Activated CD4-positive, alpha-beta T cell treated with anti-CD3 and anti-CD28 coated beads, Interleukin-2, amount 10 ng/mL, durations not matched to agents 24 days and 14 days (primary cell): ENCODE measurements at places on chromosomes 16 and 17. TPM values are rescaled to one million over a fixed set of nuclear protein-coding genes. Genes with fewer than 3 reads are reported as not detected.

DNA sequence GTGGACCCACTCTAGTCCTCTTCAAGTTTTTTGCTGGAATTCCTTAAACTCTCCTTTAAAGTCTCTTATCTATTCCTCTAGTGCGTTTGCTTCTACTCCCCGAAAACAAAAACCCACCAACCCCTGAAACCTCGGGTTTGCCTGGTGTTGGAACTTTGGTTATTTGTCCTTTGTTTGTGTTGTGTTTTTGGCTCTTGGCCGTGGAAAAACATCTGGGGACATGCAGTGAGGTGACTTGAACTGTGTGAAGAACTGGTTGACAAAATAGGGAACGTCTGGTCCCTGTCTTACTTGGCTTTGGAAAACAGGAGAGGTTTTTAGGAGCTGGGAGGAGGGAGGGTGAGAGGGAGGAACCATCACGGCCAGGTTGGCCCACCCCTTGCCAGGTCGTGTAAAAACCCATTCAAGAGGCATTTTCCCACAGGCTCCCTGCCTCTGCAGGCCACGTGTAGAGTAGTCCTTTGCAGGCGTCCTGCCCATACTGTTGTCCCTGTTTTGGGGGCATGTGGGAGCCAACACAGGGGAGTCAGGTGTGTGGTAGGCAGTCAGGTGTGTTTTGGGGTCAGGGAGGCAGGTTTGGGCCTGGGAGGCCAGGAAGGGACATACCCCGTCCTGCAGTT lies 169.3 kb downstream of the RAB11FIP4 start:
- peaks cover 22% of the 10 kb centered on the region for H3K27me3 ChIP-seq
- no peaks in the 10 kb centered on the region for H3K36me3 ChIP-seq
- peaks cover 16% of the 10 kb centered on the region for H3K4me1 ChIP-seq
- H3K27ac ChIP-seq, result no peak overlapping the region
- H3K4me3 ChIP-seq, result peak overlapping the region; percentile 42

DNA sequence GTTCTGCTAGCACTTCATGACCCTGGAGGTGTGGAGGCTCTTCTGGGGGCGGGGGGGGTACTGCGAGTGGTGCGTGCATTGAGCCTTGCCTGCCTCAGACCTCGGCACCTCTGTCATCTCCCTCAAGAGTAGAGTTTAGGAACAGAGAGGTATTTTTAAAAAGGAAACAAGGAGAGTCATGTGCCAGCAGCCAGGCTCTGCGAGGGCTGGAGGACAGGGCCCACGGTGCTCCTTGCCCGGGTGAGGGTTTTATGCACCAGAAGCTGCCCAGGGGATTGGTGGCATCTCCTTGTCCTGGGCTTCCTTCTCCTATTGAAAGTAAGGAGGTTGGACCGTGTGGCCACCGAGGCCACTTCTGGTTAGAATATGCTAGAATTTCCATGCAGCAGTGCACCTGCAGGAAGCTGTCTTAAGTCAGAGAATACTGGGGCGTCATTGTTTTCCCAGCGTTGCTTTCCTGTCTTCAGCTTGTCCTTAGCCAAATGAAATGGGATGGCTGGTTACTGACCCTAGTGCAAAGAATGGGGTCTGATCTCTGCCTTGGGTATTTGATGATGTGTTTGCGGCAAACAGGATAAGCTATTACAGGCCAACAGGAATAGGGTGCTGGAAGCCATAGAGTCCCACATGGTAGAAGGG lies 3.2 kb downstream of the CBX2 start:
- peaks cover 1% of the 10 kb centered on the region for H3K36me3 ChIP-seq
- DNase-seq, result no peak
- H3K27ac ChIP-seq, result no peak overlapping the region
- no peak overlapping the region for H3K4me3 ChIP-seq

DNA sequence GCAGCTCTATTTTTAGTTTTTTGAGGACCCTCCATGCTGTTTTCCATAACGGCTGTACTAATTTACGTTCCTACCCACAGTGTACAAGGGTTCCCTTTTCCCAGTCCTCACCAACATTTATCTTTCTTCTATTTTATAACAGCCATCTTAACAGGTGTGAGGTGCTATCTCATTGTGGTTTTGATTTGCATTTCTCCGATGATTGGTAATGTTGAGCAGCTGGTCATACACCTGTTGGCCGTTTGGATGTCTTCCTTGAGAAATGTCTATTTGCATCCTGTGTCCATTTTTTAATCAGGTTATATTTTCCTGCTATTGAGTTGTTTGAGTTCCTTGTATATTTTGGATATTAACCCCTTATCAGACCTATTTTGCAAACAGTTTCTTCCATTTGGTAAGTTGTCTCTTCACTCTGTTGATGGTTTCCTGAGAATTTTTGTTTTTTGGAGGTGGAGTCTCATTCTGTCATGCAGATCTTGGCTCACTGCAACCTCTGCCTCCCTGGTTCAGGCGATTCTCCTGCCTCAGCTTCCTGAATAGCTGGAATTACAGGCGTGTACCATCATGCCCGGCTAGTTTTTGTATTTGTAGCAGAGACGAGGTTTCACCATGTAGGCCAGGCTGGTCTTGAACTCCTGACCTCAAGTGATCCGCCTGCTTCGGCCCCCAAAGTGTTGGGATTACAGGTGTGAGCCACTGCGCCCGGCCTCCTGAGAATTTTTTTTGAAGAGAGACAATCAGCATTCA lies 279.6 kb downstream of the SNX29 start:
- no peaks in the 10 kb centered on the region for H3K27me3 ChIP-seq
- H3K27ac ChIP-seq, result no peak overlapping the region
- no peak for DNase-seq
- no peaks in the 10 kb centered on the region for H3K36me3 ChIP-seq

DNA sequence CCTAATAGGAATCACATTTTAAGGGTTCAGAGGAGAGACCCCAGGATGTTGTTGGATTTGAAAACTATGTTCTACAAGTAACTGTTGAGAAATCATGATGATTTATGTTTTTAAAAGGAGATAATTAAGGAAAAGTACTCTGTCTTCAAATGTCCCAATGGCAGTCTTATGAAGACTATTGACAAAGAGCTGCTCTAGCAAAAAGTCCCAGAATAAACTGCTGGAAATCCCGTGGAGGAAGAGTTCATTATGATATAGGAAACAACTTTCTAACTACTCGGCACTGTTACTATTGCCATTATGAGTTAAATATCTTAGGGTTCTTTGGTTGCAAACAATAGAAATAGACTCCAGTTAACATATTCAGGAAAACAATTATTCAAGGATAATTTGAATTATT lies 65.6 kb upstream of the GAS7 start:
- no peaks in the 10 kb centered on the region for H3K4me1 ChIP-seq
- H3K4me3 ChIP-seq, result no peak overlapping the region
- H3K27ac ChIP-seq, result no peak overlapping the region
- no peaks in the 10 kb centered on the region for H3K27me3 ChIP-seq

- peaks cover 38% of the 10 kb centered on the region for H3K27me3 ChIP-seq
- no peaks in the 10 kb centered on the region for H3K4me1 ChIP-seq
- no peak for DNase-seq
- no peaks in the 10 kb centered on the region for H3K36me3 ChIP-seq
- H3K27ac ChIP-seq, result no peak overlapping the region
These were observed 5.0 kb upstream of the CDH13 start for GRCh38 chr16:82621781-82622180.

DNA sequence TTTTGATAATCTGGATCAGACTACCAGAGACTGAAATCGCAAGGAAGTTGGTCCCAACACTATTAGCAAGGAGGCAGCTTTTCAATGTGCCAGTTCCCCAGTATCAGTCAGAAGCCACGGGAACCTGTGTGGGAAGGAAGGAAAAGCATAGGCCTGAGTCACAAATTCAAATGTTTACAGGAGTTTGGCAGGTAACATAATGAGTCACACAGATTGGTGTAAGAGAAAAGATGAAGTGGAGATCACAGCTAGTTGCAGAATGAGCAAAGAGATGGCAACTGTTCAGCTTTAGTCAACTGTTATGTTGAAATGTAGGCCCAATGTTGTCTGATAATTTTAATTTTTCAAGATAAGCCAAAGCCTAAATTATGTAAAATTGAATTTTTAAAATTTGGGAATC lies 28.1 kb upstream of the ITGA2B start:
- H3K27ac ChIP-seq, result peak overlapping the region; percentile 85
- peaks cover 12% of the 10 kb centered on the region for H3K4me1 ChIP-seq
- H3K4me3 ChIP-seq, result no peak overlapping the region
- DNase-seq, result no peak
- H3K27me3 ChIP-seq, result no peaks in the 10 kb centered on the region

- no peak for DNase-seq
- no peak overlapping the region for H3K27ac ChIP-seq
- H3K4me3 ChIP-seq, result peak overlapping the region; percentile 73
- H3K36me3 ChIP-seq, result peaks cover 4% of the 10 kb centered on the region
- peaks cover 5% of the 10 kb centered on the region for H3K4me1 ChIP-seq
- H3K27me3 ChIP-seq, result peaks cover 64% of the 10 kb centered on the region
These were observed 1.2 kb upstream of the CBLN1 start for GRCh38 chr16:49282690-49283375.

DNA sequence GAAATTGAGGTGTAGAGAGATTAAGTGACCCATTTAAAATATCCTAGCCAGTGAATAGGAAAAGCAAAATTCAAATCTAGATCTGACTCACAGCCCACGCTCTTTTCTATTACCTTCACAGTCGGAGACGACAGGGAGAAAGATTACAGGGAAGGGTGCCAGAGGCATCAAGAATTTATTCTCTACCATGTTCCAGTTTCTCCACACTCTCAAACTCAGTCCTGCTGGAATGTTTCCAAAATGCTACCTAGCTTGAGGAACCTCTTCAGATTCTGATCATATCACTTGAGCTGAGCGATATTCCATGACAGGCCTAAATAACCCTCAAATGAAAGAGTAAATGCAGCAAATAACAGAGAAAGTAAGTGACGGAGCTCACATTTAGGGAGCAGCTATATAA lies 5.4 kb upstream of the PSMD7 start:
- H3K4me3 ChIP-seq, result no peak overlapping the region
- DNase-seq, result no peak
- H3K27ac ChIP-seq, result no peak overlapping the region
- H3K27me3 ChIP-seq, result no peaks in the 10 kb centered on the region

- peaks cover 33% of the 10 kb centered on the region for H3K36me3 ChIP-seq
- H3K4me3 ChIP-seq, result no peak overlapping the region
- peak overlapping the region; percentile 66 for H3K27ac ChIP-seq
- DNase-seq, result no peak
These were observed 338.1 kb downstream of the SEC14L1 start for GRCh38 chr17:77478899-77479298.

- H3K27me3 ChIP-seq, result no peaks in the 10 kb centered on the region
- no peak overlapping the region for H3K4me3 ChIP-seq
- DNase-seq, result no peak
These were observed 18.7 kb downstream of the DUS2 start for GRCh38 chr16:68041783-68042182.

DNA sequence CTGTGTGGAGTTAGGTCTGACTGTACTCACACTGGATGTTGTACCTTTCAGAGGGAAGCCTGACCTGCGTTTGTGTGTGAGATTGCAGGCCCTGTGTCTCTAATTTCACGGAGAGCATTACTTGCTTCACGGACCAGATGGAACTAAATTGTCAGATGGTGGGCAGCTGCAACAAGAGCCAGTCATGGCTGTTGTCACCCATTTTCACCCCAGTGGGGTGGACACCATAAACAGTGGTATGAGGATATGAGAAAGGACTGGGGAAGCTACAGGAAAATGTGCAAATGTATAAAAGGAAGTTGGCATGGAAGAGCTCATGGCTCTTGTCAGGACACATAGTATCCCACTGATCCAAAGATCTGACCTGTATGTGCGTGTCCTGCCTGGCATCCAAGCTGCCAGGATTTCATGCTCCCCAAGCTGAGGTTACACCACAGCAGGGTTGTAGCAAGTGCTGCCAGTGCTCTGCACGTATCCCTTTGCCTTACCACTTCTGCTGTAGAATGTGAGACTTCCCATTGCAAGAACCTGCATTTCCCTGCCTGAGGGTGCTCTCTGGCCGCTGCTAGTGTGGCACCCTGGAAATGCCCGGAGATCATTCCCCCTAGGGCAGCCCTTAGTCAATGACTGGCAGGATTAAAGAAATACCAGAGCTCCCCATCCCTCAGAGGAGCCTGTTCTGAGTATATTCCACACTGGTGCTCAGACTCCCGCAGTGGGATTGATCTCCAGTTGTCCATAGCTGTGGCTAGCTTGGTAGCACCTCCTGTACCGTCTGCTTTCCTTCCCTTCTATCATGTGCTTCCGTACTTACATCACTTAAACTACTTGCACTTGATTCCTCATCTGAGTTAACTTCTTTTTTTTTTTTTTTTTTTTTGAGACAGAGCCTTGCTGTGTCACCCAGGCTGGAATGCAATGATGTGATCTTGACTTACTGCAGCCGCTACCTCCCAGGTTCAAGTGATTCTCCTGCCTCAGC lies 70.4 kb upstream of the TANC2 start:
- H3K4me3 ChIP-seq, result no peak overlapping the region
- H3K36me3 ChIP-seq, result no peaks in the 10 kb centered on the region
- no peak for DNase-seq
- no peak overlapping the region for H3K27ac ChIP-seq

GRCh38 chr16:12268606-12269005 lies 292.1 kb downstream of the SNX29 start:
- H3K4me1 ChIP-seq, result no peaks in the 10 kb centered on the region
- H3K4me3 ChIP-seq, result no peak overlapping the region
- no peaks in the 10 kb centered on the region for H3K36me3 ChIP-seq

DNA sequence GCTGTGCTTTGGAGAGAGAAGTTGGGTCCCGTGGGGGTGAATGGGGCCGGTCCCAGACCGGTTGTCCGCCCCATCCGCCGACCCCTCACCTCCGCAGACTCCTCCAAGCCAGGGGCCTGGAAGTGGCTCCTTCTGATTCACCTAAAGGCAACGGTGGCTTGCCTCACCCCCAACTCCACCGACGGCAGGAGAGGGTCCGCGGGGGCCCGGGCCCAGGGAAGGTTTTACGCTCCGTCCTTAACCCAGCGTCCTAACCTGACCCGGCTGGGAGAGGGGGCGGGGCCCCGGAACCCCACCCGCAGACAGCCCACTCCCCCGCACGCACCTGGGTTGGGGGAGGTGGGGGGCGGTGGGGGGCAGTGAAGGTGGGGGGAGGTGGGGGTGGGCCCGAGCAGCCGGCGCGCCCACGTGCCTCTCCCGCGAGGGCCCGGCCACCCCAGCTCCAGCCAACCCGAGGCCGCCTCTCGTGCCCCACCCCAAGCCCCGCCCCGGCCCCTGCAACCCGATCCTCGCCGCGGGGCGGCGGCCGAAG lies 12.7 kb upstream of the CD300A start:
- H3K27ac ChIP-seq, result no peak overlapping the region
- no peak for DNase-seq
- peak overlapping the region; percentile 44 for H3K4me3 ChIP-seq
- peaks cover 27% of the 10 kb centered on the region for H3K4me1 ChIP-seq

PRSS36 gene
- 0.33 and 0.59 TPM in 2 replicates for total RNA-seq

WWP2 gene
- 51.7 and 57.5 TPM in 2 replicates for total RNA-seq

SP6 gene
- 0.05 TPM in 2 replicates for total RNA-seq

NKD1 gene
- total RNA-seq, result 0.77 and 1.7 TPM in 2 replicates

IL17C gene
- not detected in 2 replicates for total RNA-seq
